ENCODE measurements at places on chromosomes 4 and X.
A peak's percentile ranks its signal among the peaks of the same experiment; 100 is the strongest.

GRCh38 chrX:2145692-2146367, 354.9 kb downstream of the DHRSX start:
- DNase-seq: no peak

GRCh38 chrX:138128027-138128671, 562.2 kb downstream of the ZIC3 start:
- peak; percentile 10 for DNase-seq

GRCh38 chr4:180925805-180926204, 1317.4 kb upstream of the TENM3 start:
- DNase-seq: no peak

GRCh38 chr4:1116838-1117237, 3.5 kb upstream of the RNF212 start:
- no peak for DNase-seq

- no peak for DNase-seq
These were observed 133.3 kb upstream of the ZIC3 start for GRCh38 chrX:137432609-137433008.

DNA sequence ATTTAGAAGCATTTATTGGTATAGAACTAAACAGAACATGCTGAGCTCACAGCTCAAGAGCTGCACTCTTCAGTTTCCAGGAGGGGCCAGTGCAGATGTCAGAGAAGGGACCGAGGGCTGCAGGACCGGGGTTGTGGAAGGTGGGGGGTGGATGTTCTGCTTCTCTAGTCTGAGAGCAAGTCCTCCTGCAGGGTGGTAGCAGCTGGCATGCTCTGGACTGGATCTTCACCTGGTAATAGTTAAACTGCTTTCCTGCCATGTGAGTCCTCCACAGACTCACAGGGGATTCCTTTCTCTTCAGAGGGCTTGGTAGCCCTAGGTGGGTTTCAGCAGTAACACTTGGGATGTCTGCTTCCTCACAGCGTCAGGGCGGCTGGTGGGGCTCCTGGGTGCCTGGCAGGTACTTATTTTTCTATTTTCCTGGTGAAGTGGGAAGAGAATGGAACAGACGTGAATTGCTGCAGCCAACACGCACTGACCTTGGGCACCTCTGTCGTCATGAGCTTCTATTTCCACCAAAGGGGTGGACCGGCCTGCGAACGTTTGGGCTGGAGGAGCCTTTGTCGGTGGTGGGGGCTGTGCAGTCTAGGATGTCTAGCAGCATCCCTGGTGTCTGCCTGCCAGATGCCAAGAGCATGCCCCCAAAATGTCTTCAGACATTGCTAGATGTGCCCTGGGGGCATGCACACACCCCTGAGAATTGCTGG, 2.5 kb downstream of the MAEA start:
- peak; percentile 22 for DNase-seq

- no peak for DNase-seq
These were observed 312.7 kb upstream of the GATB start for GRCh38 chr4:152073351-152074087.
